ENCODE measurements at places on chromosomes 5 and 9. TPM values are rescaled to one million over a fixed set of nuclear protein-coding genes. Genes with fewer than 3 reads are reported as not detected.

The PPP3R2 gene
- not detected for total RNA-seq

DNA sequence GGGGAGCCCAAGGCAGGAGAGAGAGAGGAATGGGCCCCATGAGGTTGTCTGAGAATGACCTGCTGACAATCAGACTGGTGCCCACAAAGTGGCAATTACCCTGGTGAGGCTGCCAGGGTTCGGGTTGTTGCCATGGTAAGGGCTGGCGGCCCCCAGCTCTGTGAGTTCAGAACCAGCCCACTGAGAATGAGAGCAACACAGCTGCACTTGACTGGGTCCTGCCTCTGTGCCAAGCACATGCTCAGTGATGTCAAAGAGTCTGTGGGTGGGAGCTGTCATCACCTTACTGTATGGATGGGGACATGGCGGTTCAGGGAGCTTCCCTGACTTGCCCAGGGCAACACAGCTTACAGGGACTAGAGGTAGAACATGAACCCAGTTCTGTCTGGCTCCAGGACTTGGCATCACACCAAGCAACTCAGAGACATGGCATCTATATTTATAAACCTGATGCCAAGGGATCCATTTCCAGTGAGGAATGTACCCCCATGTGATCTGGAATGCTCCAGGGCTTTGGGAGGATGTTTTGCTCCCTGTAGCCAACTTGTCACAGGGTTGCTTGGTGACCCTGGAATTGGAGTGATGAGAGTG, 38.2 kb upstream of the TEX48 start:
- DNase-seq: no peak

GRCh38 chr9:98709968-98710965, 1.5 kb upstream of the GABBR2 start:
- DNase-seq: no peak

- DNase-seq: no peak
Observed at GRCh38 chr9:137269231-137269772, 8.2 kb upstream of the TOR4A start.

- DNase-seq: no peak
Observed at GRCh38 chr5:123223921-123224320, 134.9 kb downstream of the PRDM6 start.

- no peak for DNase-seq
Observed at GRCh38 chr9:124124729-124125650, 113.4 kb downstream of the LHX2 start.

The F2RL1 gene
- total RNA-seq: 1.1 TPM

DNA sequence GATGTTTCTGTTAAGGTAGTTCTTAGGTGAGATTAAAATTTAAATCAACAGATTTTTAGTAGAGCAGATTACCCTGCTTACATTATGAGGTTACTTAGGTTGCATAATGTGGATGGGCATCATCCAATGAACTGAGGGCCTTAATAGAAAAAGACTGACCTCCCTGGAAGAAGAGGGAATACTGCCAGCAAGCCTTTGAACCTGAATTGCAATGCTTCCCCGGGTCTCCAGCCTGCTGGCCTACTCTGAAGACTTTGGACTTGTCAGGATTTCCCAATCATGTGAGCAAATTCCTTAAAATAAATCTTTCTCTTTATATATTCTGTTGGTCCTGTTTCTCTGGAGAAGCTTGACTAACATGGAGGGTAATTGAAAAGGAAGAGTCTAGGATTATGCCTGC, 542.1 kb upstream of the ARRDC3 start:
- no peak for DNase-seq

The WDR31 gene
- total RNA-seq: 0.82 TPM

DNA sequence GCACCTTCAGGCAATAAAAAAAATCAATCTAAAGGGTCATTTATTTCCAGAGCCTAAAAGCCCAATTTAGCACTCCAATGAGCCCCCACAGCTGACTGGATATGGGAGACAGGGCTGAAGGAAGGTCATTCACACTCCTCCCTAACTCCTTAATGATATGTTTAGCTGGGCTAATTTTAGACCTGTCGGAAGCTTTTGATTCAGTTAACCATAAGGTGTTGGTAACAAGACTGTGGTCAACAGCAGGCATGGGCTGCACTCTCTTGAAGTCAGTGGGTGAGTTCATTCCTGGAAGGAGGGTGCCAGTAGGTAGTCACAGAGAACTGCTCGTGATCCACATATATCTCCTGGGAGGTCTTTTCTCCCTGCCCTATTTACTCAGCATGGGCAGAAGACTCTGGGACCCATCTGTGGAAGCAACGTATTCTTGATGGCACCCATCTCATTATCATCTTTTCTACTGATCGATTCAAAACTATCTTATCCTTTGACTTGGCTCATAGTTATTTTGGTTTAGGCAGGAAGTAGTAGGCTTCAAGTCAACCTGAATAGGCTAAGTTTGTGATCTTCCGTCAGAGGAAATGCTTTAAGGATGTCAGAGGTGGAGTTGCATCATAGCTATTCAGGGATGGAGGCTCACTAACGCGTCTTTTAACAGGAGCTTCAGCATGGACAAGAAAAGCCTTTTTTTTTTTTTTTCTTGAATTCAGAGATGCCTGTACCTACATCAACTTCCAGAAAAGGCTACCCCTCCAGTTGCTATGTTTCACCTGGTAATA, 367.7 kb upstream of the SLC30A5 start:
- no peak for DNase-seq
